ENCODE measurements at places on chromosomes 7 and 10.

GRCh38 chr7:70599446-70600190 lies 532.3 kb upstream of the GALNT17 start:
- DNase-seq, result no peak

DNA sequence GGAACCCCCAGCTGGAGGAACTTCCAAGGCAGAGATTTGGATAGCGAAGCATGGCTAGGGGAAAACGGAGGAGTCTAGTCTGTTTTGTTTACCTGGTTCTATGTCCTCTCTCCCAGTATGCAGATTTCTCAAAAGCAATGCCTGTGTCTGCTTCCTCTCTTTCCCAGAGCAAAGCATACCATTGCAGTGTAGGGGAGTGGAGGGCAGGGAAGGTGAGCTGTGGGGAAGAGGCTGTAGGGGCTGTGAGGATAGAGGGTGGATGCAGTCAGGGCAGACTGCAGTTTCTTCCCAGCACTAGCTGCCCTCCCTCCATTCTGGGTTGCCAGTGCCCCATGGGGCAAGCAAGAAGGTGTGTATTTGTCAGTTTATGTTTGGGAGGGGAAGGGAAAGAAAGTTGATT lies 16.9 kb upstream of the TSPAN14 start:
- DNase-seq, result no peak

DNA sequence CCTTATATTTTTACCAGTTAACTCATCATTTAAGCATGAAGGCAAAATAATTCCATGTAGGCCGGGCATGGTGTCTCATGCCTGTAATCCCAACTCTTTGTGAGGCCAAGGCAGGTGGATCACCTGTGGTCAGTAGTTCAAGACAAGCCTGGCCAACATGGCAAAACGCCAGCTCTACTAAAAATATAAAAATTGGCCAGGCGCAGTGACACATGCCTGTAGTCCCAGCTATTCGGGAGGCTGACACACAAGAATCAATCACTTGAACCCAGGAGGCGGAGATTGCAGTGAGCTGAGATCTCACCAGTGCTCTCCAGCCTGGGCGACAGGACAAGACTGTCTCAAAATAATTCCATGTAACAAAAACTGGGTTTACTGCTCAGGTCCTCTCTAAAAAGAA lies 18.3 kb downstream of the HNRNPA2B1 start:
- no peak for DNase-seq

GRCh38 chr10:80253266-80253962 lies 36.0 kb downstream of the MAT1A start:
- no peak for DNase-seq

GRCh38 chr10:86104611-86105145 lies 261.9 kb downstream of the GRID1 start:
- DNase-seq, result no peak

DNA sequence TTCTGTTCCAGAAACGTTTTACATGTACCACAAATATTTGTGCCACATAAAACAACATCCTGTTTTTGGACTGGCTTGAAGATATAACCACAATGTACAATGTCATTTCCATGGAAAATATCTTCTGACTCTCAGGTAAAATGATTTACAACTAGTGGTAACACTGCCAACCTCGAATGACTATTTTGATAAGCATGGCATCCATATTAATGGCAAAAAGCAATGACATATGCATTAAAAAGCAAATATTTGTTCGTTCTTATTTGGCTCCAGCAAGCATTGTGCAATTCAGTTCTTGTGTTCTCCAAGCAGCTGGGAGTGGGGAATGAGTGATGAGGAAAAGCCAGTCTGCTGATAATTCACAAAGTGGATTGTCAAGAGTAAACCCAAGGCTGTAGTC lies 289.0 kb downstream of the PLXDC2 start:
- DNase-seq, result no peak

GRCh38 chr10:30827531-30828120 lies 198.1 kb upstream of the LYZL2 start:
- no peak for DNase-seq

DNA sequence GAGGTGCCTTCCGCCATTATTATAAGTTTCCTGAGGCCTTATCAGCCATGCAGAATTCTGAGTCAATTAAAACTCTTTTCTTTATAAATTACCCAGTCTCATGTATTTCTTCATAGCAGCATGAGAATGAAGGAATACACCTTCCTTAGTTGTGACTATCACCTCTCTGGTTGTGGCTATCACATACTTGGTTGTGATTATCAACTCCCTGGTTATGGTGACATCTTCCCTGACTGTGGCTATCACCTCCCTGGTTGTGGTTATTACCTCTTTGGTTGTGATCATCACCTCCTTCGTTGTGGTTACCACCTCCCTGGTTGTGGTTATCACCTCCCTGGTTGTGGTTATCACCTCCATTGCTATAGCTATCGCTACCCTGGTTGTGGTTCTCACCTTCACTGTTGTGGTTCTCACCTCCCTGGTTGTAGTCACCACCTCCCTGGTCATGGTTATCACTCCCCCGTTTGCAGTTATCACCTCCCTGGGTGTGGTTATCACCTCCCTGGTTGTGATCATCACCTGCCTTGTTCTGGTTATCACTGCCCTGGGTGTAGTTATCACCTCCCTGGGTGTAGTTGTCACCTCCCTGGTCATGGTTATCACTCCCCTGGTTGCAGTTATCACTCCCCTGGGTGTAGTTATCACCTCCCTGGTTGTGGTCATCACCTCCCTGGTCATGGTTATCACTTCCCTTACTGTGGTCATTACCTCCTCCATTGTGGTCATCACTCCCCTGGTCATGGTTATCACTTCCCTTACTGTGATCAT lies 105.9 kb downstream of the GPR26 start:
- no peak for DNase-seq

- no peak for DNase-seq
These were observed 77.8 kb downstream of the ATAD1 start for GRCh38 chr10:87740254-87740655.

DNA sequence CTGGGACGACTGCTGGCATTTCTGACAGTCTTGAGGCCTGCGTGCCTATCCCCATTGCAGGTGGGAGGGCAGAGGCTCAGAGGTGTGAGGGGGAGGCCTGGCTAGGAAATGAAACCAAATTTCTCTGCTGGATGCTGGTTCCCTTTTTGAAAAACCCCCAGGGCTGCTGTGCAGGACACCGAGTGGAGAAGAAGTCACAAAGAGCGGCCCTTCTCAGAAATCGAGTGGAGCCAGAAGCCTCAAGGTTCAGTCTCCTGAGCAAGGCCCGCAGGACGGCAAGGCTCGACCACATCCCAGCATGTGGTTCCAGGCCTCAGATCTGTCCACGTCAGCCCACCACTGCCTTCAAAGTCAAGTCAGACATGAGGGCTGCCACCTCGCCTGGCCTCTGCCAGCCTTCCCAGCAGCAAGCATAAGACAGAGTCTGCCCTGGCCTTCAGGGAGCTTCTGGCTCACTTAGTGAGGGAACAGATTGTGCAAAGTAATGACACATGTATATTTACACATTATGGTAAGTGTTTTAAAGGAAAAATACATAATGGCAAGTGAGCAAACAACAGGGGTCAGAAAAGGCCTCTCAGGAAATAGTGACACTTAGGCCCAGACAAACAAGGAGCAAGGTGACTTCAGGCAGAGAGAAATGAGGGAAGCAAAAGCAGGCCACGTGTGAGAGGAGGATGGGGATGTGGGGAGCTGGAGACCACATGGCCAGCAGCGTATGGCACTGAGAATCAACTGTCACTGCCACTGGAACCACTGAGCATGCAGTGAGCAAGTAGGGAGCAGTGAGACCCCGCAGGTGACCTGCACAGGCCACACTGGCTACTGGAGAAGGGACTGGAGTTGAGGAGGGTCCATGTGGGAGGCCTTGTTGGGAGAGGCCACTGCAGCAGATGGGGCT lies 86.7 kb downstream of the ARHGAP22 start:
- no peak for DNase-seq

- no peak for DNase-seq
These were observed 118.5 kb downstream of the FOXP2 start for GRCh38 chr7:114533131-114533530.

DNA sequence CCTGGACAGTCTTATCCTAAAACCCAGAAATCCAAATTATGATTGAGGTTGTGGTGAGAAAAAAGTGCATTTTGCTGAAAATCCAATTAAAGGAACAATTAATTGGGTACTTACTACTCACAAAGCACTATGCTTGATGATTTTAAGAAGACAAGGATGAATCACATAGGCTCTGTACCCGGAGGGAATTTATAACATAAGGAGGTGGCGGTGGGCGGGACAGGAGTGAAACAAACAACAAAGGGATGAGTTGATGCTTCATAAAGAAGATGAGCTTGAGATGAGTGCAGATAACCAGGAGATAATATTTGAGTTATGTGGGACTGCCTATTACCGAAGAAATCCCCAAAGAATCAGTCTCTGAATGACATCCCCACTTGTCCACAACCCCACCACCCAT lies 171.1 kb upstream of the FZD8 start:
- DNase-seq, result no peak

GRCh38 chr10:91103384-91104192 lies 116.9 kb upstream of the PCGF5 start:
- no peak for DNase-seq

- no peak for DNase-seq
These were observed 29.9 kb upstream of the COL1A2 start for GRCh38 chr7:94364816-94365215.

DNA sequence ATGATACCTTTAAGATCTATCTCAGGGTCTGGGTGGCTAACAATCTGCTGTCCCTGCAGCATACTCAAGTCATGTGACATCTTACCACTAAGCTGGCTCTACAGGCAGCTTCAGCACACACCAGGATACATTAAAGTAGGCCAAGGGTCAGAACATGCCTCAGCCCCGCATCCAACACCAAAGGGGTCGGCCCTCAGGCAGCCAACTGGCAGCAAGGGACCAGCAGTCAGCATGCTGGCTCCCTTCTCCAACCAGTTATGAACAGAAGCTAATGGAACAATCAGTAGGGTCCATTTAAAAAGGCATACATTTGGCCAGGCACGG lies 37.1 kb downstream of the FAM53B start:
- DNase-seq, result no peak

DNA sequence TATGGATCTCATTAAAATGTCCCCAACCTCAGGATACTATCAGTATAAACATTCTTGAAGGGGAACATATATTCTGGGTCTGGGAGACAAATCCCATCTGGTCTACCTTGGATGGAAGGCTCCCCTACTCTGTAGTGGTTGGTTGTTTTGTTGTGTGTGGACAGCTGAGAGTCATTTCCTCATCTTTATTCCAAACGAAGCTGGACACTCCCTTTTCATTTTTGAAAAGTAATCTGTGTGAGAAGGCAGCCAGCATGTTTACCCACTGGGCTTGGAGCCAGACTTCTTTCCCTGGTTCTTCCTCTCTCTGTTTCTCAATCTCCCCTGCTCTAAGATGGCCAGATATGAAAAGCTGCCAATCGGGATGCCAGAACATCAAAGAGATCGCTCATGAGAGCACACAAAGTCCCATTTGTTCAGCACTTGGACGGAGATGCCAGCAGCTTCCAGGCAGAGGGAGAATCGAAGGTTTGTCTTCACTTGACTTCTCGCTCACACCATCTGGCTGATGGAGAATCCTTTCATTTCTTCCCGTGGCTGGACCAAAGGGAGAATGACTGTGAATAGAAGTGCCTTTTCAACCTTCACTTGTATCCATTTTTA lies 108.1 kb upstream of the AGR3 start:
- DNase-seq, result no peak

- no peak for DNase-seq
These were observed 148.8 kb upstream of the AGR3 start for GRCh38 chr7:17030559-17030958.

DNA sequence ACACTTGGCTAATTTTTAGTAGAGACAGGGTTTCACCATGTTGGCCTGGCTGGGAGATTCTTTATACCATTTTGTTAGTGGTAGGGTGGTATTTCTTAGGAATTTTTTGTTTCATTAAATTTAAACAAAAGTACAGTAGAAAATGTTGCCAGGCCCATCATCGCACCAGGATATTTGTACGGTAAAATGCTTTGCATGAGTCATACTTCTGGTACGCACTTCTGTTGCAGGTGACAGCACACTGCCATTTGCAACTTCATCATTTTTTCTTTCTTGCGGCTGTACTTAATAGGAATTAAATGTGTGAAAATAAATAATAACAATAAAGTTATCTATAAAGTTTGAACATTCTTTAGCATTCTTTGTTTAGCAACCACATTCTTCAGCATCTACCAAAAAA lies 195.6 kb downstream of the SKAP2 start:
- DNase-seq, result no peak

DNA sequence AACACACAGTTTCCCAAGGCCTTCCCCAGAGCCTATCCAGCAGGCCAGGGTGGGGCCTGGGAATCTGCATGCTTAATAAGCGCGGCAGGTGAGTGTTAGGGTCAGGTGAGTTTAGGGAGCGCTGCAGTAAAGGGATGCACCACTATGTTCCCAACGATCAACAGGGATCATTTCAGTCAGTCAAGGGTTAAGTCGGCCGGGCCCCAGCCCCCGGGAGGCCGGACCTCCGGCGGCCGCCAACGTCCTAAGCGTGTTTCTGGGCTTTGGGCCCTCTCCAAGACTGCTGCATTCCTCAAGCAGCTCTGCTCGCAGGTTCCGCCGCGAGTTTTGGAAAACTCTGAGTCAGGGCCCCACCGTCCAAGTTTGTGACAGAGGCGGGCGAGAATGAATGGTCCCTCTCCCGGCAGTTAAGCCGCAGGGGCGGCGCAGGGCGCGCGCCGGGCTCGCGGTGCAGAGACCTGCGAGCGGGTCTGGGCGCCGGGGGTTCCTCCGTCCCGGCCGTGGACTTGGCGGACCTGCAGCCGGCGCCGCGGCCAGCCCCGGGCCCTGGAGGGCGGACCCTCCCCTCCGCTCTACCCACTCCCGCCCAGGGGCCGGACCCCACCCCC lies 81.6 kb downstream of the ARHGAP22 start:
- DNase-seq, result no peak

DNA sequence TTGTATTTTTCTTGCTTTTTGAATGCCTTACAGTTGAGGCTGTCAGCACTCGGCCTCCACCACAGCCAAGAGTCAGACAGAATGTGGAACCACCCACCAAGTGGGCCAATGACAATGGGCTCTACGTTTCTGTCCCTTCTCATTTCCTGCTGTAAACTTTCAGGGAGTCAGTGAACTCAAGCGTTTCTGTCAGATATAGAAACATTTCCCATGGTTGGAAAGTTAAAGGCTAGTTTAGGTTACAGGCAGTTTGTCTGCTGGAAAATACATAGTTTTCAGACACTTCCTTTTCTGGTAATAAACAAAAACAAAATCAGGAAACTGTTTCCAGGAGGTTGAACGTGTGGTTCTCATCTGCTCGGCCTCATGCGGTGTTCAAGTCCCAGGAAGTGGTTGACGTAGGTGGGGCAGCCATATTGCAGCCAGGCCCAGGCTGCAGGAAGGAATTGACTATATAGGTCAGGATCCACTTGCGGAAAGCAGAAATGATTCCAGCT lies 245.1 kb downstream of the CAMK1D start:
- no peak for DNase-seq

GRCh38 chr10:62614389-62615157 lies 189.9 kb upstream of the ADO start:
- DNase-seq, result no peak

DNA sequence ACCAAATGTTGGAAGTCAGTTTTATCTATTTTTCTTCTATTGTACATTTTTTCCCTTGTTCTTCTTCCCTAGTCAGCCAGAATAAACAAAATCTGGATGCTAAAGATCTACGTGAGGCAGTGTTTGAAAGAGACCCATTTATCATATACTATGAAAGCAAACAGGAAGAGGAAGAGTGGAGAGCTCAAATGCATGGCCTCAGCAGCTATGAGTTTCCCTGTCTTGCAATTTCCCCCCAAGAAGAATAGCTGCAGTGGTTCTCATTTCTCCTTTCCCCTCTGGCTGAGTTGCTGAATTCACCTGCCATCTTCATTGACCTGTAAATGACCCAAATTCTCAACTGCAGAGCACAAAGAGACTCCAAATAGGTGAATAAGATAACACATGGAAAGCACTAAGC lies 347.1 kb upstream of the NRP1 start:
- no peak for DNase-seq

- DNase-seq, result no peak
These were observed 29.5 kb downstream of the PLXDC2 start for GRCh38 chr10:19845503-19846368.

Data from stimulated activated CD4-positive, alpha-beta T cell treated with anti-CD3 and anti-CD28 coated beads, Interleukin-12 subunit alpha, Interleukin-12 subunit beta, amount 100 ng/mL, for 4 hours (primary cell).